ENCODE measurements at places on chromosomes 6 and 20. TPM values are rescaled to one million over a fixed set of nuclear protein-coding genes. Genes with fewer than 3 reads are reported as not detected.

GRCh38 chr6:155400654-155400965, 55.0 kb downstream of the NOX3 start:
- DNase-seq: no peak

DNA sequence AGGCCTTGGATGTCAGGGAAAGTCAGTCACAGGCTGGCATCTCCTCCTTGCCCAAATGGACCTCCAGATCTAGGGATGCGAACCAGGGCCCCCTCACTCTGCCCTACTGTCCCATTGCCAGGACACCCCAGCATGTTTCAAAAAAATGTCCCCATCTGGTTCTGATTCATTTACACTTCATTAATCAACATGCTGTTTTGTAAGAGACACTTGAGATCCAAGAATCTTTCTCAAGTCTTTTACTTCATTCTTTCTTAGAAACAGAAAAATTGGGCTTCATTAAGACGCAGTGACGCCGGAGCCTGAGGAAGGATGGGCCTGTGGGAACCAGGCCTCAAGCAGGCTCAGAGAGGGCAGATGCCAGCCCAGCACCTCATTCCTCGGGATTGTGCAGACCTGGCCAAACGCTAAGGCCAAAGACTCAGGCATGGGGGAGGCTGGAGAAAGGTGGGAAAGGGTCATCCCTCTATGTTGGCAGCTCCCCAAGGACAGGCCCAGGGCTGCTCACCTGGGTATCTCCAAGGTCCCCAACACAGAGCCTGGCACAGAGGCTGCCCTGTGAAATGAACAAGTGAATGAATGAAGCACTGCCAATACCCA, 3.8 kb downstream of the RSPO4 start:
- no peak for DNase-seq

- DNase-seq: no peak
Observed at GRCh38 chr6:40972814-40973213, 66.2 kb downstream of the UNC5CL start.

The PHACTR3 gene
- total RNA-seq: 6.8 TPM

- DNase-seq: peak; percentile 84
Observed at GRCh38 chr20:51562332-51563173, 20.0 kb upstream of the NFATC2 start.

DNA sequence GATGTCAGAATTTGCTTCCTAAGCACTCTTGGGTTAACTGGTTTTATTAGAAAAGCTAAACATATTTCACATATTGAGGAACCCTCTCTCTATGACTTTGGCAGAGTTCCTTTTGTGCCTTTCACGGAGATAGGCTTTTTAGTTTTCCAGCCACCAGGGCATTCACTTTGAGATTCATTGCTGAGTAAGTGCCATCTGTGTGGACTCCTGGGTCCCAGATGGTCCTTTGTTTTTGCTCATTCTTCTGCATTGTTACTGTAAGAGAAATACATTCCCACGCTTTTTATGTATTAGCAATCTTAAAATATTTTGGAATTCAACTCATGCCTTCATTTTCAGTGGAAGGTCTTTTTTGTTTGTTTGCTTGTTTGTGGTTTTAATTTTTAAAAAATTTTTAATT, 76.3 kb upstream of the PHACTR2 start:
- DNase-seq: no peak

The BPIFB3 gene
- total RNA-seq: not detected

The JAG1 gene
- total RNA-seq: 17.0 TPM

- DNase-seq: no peak
Observed at GRCh38 chr20:43183536-43184070, 6.1 kb downstream of the PTPRT start.

GRCh38 chr6:13248053-13248452, 80.3 kb downstream of the TBC1D7 start:
- DNase-seq: no peak

- no peak for DNase-seq
Observed at GRCh38 chr20:50867805-50868204, 63.4 kb downstream of the ADNP start.

The DYNLT2 gene
- total RNA-seq: 0.62 TPM

DNA sequence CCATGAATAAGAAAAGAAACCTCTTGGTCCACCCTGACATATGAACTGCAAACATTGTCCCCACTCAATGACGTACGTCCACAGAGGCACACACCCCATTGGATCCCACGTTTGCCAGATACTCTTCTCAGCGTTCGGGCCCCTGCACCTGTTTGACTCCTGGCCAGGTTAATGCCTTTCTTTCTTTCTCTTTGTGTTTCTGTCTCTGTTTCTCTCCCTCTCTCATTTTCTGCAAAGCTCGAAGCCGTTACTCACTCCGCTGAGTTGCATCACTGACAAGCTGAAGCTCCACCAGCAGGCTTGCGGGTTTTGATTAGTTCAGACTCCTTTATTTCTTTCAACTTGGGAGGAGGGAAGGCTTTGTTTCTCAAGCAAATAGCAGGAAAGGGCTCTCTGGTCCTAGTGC, 135.5 kb upstream of the SUPT3H start:
- DNase-seq: no peak

GRCh38 chr6:53432318-53433161, 83.8 kb upstream of the ELOVL5 start:
- no peak for DNase-seq

GRCh38 chr6:15628499-15629131, 34.2 kb downstream of the DTNBP1 start:
- no peak for DNase-seq

DNA sequence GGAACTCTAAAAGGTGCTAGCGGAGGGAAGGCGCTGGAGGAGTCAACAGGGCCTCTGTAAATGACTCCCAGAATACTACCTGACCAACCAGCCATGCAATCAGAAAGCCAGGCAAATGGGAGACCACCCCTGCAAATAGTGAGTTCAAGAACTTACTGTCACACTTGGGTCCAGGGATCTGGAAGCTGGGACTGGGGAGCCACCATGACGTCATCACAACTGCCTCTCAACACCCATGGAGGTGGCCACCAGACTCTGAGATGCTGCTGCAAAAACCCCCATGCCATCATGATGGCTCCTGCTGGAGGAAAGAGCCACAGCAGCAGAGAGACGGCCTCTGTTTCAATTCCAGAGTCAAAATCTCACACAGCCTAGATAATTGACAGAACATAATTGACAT, 8.5 kb upstream of the PDYN start:
- DNase-seq: no peak

GRCh38 chr6:140554421-140554820, 1180.0 kb upstream of the CITED2 start:
- DNase-seq: no peak

GRCh38 chr6:44305200-44305725, 7.9 kb downstream of the AARS2 start:
- no peak for DNase-seq

The IYD gene
- not detected for total RNA-seq

- DNase-seq: no peak
Observed at GRCh38 chr6:43766964-43767461, 3.0 kb upstream of the VEGFA start.

DNA sequence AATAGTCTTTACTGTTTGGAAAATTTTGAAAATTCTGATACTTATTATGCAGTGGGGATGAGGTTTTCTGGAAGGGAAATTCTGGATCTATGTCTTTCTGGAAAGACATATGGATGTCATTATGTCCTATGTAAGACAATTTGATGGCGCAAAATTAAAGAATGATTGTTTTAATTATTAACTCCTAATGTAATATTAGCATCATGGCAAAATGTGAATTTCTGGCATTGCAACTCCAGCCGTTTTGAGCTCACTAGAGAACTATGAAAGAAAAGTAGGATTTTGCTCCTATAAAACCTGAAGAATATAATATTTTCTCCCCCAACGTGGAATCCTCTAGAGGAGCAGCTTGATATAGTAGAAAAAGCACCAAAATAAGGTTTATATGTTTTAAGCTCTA, 243.2 kb downstream of the RFPL4B start:
- DNase-seq: no peak

The PRSS16 gene
- not detected for total RNA-seq

- no peak for DNase-seq
Observed at GRCh38 chr20:787825-788224, 19.5 kb upstream of the SLC52A3 start.

DNA sequence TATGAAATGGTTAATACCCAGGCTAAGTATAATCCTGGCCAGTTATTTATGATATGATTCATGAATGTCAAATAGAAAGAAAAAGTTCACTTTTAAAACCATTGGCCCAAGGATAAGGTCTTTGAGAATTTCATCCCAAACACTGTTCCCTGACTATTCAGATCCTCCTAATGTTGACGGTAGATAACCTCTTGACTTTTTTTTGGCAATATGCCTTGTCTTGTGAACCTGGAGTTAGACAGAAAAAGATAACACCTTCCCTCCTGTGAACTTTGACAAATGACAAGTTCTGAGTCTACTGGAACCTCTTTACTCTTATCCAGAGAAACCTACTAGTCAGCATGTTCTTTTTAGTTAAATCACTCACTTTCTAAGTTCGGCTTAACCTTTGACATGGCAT, 166.8 kb upstream of the PREP start:
- DNase-seq: no peak

The RWDD1 gene
- total RNA-seq: 72.4 TPM

GRCh38 chr20:49483696-49484123, 1.2 kb upstream of the KCNB1 start:
- no peak for DNase-seq

The LTA gene
- not detected for total RNA-seq

GRCh38 chr6:26555505-26556262, 17.5 kb downstream of the HMGN4 start:
- DNase-seq: no peak

The C6orf163 gene
- 1.7 TPM for total RNA-seq

DNA sequence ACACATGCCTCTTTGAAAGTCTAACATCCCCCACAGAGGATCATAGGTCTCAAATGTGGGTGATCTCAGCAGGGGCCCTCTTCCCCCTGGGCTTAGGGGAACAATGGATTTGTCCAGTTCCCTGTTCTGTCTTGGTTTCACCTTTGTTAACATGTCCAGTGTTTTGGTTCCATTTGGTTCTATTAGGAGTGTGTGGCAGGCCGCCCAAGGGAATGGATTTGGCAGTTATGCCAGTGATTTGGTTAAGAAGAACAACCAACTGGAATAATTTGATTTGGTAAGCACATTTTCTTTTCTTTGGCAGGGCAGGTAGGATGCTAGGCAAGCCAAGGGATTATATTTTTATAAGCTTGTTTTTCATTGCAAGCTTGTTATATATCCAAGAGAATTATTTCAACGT, 28.5 kb upstream of the ENPP1 start:
- DNase-seq: no peak

The CST7 gene
- total RNA-seq: 0.92 TPM

The BCAS4 gene
- total RNA-seq: 3.2 TPM

The MACROD2 gene
- 3.5 TPM for total RNA-seq

DNA sequence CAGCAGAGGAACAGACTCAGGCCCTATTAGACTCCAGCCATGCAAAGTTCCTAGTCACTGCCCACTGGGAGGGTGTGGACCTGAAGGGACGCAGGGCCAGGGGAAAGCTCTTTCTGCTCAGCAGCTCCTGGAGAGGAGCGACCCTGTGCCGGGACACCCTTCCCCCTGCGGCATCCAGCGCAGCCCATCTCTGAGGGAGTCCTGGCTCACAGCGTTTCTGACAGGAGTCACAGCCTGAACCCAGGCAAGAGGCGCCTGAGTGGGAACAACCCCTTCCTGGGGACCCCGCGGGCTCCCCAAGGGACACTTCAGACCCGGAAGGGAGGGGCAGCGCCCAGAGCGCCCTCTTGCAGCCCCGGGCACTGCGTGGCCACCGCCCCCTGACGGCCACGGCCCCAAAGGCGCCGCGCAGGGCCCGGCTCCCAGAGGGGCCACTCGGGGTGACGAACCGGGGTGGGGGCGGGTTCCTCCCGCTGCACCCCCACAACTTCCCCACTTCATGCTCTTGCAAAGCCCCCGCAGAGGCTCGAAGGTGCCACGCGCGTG, 862 bp downstream of the UCKL1 start:
- peak; percentile 76 for DNase-seq

DNA sequence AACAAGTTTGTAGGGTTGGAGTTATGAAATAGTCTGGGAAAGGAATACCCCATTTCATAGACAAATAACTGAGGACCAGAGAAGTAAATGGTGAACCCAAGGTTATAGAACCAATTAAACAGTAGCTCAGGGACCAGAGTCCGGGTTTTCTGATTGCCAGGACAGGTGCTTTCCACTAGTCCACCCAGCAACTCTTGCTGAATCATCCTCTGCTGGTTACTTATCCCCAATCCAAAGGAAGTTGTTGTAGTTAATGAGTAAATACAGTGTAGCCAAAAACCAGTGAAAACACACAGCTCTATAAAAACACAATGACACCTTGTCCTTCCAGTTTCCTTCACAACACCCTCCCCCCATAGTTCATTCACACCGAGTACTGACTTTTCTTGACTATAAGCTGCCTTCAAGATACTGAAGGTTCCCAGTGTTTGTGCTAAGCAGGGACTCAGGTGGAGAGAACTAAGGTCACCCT, 766 bp upstream of the TINAG start:
- no peak for DNase-seq

- no peak for DNase-seq
Observed at GRCh38 chr6:164533045-164533362, 776.4 kb downstream of the C6orf118 start.

- no peak for DNase-seq
Observed at GRCh38 chr20:58697201-58697866, 4.7 kb downstream of the NPEPL1 start.

GRCh38 chr20:59743767-59744485, 139.6 kb downstream of the PHACTR3 start:
- no peak for DNase-seq

GRCh38 chr6:127317388-127318128, 25.9 kb downstream of the ECHDC1 start:
- DNase-seq: no peak

DNA sequence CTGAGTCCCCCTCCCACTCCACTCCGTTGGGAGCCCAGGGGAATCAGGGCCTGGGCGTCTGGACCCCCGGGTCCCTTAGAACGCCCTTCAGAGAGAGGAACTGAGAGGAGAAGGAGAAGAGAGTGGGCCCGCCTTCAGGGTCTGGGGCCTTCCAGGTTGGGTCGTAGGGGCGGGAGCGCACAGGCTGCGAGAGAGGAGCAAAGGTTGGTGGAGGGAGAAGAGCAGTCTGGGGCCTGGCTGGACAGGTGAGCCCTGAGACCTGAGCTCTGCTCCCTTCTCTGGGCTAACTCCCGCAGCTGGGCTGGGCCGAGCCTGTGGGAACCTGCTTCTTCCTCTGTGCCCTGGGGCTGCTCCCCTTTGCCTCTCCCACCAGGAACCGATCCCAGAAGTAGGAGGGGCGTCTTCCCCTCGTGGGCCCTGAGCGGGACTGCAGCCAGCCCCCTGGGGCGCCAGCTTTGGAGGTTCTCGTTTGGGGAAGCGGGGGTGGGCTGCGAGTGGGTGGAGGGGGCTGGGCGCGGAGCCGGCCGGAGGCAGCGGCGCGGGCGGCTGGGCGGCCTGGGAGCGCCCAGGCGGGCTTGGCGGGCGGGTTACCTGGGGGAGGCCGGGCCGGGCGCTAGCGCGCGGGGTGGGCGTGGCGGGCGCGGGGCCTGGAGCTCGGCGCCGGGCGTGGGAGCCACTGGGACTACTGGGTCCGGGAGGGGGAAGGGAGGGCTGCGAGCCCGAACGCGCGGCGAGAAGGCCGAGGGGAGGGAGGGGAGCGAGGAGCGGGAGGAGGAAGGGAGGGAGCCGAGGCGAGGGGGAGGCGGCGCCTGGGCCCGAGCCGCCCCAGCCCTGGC, at the start of gene DDR1:
TSS of gene DDR1 (plus strand) at position 835 of the 836 bp plus-strand sequence. CDS start 4,211 bp downstream, outside the sequence.
- peak; percentile 85 for DNase-seq

The DEFB124 gene
- not detected for total RNA-seq
